Stimulated activated CD8-positive, alpha-beta memory T cell treated with anti-CD3 and anti-CD28 coated beads, Interleukin-7, amount 100 ng/mL, for 48 hours (primary cell): ENCODE measurements at places on chromosomes 2 and 18.

GRCh38 chr2:79041032-79041448 lies 15.5 kb downstream of the REG3G start:
- no peak for DNase-seq

GRCh38 chr18:26421931-26422330 lies 126.4 kb downstream of the KCTD1 start:
- DNase-seq: no peak

DNA sequence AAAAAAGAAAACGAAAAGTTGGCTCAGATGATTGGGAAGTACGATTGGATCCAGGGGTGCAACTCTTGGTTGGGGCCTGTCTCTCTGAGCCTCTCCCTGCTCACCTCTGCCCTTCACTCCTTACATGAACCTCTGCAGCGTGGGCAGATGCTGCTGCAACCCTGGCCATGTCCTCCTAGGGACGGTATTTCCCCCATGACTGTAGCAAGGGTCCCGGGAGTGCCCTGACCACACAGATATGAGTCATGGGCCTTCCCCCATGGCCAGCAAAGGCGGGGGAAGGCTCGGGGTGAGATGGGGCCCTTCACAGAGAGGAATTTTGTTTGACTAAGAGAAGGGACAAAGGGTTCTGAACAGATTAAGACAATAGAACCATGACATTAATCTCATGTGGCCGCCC lies 129.0 kb downstream of the NCK2 start:
- peak; percentile 80 for DNase-seq

DNA sequence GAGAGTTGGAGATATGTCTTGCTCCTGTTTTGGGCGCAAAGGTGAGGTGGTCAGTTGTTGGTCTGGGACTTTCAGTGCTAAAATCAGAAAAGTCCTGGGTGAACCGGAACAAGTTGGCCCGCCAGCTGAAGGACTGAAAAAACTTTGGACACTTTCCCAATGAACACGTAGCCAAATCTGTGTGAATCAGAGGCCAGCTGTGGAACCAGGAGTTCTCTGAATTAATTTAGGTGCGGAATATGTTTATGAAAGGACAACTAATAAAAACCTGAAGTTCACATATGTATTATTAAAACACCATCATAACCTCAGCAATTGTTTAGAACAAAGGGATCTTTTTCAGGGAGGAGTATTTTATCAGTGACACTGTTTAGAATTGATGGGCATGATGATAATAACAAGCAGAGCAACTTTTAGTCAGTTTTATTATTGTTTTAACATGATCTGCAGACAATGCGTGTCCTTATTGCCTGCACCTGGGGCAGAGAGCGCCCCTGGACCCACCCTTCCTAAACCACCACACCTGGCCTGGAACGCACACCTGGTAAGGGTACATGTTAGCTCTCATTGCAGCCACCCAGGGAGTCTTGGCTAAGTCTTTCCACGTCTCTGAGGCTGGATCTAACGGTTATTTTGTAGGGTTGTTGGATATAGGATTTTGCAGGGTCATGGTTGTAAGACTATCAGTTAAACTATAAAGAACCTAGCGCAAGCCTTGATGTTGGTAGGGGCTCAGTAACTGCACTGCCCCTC lies 9.9 kb upstream of the ODC1 start:
- no peak for DNase-seq

DNA sequence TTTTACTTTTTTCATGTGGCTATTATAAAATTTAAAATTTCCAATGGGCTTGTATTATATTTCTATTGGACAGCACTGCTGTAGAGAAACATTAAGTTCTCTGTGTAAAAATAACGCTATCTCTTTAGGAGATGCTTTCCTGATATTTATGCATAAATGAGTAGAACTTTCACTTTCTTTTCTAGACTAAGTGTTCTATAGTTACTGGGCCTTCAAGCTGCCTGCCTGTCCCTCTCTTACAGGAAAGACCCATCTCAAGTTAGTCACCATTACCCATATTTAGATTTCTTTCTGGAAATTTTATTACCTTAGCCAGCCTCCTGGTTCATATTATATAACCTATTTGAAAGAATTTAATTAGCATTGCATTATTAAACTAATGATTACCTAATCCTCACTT lies 4.8 kb downstream of the ITGA4 start:
- no peak for DNase-seq

DNA sequence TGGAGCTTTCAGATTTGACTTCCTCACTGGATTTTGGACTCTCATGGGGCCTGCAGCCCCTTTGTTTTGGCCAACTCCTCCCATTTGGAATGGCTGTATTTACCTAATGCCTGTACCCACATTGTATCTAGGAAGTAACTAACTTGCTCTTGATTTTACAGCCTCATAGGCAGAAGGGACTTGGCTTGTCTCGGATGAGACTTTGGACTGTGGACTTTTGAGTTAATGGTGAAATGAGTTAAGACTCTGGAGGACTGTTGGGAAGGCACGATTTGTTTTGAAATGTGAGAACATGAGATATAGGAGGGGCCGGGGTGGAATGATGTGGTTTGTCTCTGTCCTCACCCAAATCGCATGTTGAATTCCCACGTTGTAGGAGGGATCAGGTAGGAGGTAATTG lies 233.4 kb upstream of the GALNT5 start:
- no peak for DNase-seq

DNA sequence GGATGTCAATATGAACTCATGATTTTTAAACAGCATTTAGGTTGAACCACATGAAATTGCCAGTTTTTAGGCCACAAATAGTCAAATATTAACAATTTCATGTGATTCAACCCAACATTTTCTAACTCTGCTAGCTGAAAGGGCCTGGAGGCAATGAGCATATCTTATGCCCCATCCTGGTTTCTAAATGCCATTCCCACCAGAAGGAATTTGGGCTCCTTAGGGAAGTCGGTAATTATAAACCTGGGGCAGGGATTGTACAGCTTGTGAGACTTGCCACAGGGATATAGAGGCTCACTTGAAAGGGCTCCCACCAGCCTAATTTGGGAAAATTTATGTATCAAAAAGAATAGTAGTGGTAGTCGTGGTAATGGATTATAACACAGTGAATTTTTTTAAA lies 178.4 kb upstream of the ALPP start:
- DNase-seq: no peak

- no peak for DNase-seq
Observed at GRCh38 chr2:49255409-49255971, 101.2 kb upstream of the FSHR start.

DNA sequence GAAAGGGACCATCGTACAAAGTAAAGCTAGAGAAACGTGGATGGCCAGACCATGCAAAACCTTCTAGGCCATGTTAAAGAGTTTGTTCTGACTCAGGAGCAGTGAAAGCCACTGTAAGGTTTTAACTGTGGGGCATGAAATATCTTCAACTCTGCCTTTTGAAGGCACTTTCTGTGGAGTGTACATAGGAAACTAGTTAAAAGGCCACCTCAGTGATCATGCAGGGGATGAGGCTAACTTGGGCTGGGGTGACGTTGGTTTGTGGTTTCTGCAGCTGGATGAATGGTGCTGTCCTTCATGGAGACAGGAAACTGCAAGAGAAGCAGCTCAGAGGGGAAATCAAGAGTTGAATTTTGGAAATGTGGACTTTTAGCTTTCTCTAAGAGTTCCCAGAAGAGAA lies 190.7 kb downstream of the CDCA7 start:
- DNase-seq: no peak

DNA sequence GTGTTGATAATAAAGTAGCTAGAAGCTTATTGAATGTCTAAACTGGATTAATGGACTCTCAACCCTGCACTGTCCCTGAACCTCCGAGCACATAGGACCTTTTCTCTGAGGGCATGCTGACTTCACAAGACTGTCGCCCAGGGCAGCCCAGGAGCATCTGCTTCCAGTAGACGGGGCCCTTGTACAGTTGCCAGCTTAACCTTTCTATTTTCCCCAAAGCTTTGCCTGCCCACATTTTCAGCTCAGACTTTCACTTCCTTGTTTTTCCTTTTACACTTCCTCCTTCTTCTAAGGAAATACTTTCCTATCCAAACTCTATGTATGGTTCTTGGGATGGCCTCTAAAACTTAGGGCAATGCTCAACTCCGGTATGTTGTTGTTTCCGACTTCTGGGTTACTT lies 1.3 kb downstream of the VWA3B start:
- no peak for DNase-seq

DNA sequence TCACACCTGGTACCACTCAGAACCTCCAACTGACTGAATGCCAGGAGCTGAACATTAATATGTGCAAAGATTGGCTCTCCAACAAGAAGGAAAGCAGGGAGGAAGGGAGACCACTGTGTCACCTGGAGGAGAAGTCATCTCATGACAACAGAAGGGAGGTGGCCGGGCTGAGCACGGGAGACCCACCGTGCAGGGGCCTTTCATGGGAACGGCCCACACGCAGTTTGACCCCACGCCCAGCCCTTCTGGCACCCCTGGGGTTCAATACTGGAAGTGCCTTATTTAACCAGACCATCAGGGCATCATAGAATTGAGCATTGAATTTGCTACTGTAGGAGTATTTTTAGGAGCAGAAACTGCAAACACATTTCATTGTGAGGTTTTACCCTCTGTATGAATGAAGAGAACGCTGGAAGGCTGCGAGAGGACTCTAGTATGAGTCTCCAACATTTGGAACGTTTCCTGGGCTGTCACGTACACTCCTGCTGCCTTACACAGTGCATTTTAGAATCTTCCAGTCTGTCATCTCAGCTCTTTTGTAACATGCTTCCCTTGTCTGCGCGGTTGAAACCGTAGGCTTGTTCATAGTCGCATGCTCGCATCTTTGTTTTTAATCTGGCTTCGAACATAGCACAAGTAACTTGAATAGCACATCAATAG lies 132.1 kb downstream of the NFATC1 start:
- DNase-seq: no peak

- DNase-seq: no peak
Observed at GRCh38 chr2:137252934-137253333, 487.6 kb downstream of the THSD7B start.

GRCh38 chr2:241126771-241127202 lies 22.5 kb downstream of the PASK start:
- DNase-seq: no peak

- no peak for DNase-seq
Observed at GRCh38 chr2:2798337-2798736, 467.3 kb upstream of the MYT1L start.

DNA sequence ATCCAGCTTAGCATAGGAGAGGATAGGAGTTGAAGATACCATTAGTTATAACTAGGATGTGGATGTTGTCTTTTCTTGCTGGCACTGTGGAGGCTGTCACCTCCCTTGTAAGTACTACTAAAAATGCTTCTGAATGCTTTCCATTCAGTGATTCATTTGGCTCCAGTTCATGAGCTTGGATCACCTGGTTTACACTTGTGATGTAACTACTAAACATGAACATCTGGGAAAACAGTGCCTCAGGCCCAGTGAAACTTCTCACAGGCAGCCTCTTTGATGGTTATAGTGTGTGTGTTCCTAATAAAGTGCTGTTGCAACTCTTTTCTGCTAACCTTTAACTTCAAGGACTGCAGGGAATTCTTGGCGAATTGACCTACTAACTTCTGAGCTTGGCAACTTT lies 13.0 kb upstream of the SLC9A2 start:
- no peak for DNase-seq

DNA sequence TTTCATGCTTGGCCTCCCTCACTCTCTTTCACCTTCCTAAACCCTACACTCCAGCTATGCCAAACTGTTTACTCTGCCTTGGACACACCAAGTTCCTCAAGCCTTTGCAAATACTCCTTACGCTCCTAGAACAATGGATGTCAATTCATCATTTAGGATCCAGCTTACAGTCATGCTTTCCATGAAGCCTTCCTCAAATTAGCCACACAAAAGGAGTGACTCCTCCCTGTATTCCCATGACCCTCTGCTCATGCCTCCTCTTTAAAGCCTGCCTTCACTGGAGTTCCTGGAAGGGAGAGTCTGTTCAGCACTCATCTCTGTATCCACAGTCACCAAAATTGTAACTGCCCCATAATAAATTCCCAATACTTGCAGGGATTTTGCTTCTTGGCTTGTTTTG lies 721 bp upstream of the EHD3 start:
- no peak for DNase-seq

DNA sequence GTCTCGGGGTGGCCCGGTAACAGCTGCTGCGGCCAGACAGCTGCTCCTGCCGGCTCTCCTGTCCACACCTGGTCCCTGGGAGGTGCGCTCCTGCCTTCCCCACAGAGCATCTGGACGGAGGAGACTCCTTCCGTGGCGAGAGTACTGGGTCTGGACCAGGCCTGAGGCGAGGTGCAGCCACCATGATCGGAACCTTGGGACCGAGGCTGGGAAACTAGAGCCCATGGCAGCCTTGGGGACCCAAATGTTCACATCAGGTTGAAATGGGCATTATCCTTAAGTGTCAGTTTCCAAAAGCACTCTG lies 628 bp downstream of the GIGYF2 start:
- no peak for DNase-seq

GRCh38 chr2:228767196-228767595 lies 503.9 kb downstream of the PID1 start:
- no peak for DNase-seq

DNA sequence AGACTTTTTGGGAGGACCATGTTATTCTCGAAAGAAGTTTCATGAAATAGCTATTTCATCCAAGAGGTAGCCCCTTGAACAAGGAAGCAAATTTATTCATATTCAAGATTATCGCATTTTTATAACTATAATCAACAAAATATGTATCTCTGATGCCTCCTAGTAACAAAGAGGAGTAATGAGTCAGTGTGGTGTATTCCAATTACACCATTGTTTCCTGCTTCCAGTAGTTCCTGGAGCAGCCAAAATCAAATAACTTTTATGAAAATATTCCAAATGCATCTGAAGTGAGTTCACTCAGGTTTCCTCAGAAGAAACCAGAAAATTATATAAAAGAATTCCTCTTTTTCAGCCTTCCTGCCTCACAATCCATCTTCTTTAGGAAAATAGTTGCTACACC lies 43.0 kb downstream of the ANKRD36B start:
- DNase-seq: no peak

- no peak for DNase-seq
Observed at GRCh38 chr18:9292047-9292446, 42.5 kb upstream of the TWSG1 start.

- no peak for DNase-seq
Observed at GRCh38 chr2:108404784-108405397, 27.1 kb downstream of the SULT1C4 start.

GRCh38 chr18:34870555-34871310 lies 160.6 kb downstream of the DTNA start:
- no peak for DNase-seq

DNA sequence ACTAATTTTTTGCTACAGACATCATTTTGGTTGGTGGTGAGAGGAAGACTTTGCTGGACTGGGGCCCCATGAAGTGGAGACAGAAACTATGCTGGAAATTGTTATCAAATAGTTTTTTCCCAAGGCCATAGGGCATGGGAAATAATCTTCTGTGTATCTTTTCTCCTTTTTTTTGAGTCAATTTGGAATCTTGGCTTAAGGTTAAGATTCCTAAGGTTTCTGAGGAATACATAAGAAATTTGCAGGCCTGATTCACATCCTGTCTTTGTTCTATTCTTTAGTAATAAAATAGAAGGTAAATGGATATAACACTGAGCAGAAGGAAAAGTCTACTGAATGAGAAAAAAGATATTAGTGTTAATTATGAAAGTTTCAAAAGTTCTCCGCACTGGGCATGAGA lies 16.6 kb downstream of the SMC6 start:
- DNase-seq: no peak

- DNase-seq: no peak
Observed at GRCh38 chr2:138381373-138381772, 120.2 kb upstream of the SPOPL start.
